ENCODE measurements at places on chromosomes 13 and 19.

DNA sequence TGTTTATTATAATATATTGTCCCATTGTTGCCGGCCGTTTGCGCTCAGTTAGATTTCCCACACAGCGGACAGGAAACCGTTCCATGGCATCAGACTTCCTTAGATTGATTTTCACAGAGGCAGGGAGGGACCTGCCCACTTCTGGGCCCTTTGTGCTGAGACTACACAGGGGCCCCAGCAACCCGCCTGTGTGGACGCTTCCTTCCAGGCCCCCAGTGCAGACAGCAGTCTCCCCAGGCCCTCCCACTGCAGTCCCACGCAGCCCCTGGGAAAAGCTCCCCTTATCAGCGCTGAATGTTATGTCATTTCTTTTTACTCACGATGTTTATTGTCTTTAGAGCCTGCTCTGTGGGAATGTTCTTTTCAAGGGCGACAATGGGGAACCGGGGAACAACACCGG is 351.7 kb upstream of the ARGLU1 start:
- no peak for DNase-seq

DNA sequence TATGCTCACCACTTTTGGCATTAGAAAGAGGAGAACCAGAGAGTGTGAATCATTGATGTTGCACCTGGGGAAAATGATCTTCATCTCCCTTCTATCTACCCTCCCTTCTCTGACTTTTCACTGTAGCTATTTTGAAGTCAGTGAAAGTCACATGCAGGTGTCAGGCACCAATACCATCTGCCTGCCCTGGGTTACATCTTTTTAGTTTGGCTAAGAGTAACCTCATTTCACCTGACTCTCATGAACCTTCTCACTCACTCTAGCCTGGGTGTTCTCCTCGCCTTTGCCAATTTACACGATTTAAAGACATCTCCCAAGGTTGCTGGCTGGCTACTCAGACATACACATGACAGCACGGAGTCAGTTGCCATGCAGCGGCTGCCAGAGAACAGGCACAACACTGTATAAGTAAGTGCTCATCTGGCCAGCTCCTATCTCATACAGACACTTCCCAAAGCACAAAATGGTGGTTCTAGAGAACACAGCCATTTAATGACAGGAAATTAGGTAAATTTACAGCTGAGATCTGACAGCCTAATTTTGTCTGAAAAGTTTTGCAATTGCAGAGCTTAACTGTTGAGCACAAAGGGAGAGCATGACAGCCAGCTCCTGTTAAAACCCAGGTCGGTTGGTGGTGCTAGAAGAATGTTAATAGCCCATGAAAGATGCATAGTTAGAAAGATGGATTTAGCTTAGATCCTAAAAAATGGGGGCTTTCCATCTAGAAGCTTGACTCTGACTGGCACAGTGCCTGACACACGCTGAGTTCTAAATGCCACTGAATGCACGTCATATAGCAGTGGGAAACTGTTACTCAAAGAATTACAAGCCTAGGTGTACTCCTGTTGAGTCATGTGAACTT is 32.5 kb downstream of the LCP1 start:
- DNase-seq: no peak

DNA sequence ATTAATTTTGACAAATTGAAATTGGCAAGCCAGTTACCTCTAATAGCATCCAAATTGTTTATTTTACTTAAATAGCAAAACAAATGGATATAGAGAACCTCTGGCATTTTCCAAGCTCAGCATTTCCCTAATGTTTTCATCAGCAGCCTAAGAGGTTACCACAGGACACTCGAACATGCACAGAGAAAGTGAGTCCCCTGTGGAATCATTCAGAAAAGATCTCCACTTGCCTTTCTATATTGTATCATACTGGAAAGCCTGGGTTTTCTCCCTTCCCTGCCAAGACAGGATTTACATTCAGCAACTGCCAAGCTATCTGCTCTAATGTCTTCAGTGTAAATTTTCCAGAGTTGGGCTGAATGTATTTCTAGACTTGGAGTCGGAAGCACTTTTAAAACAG is 188.9 kb downstream of the KCTD12 start:
- DNase-seq: no peak

GRCh38 chr13:20696073-20696472 is 7.4 kb upstream of the IL17D start:
- no peak for DNase-seq

GRCh38 chr19:35657904-35658700 is 8.2 kb upstream of the UPK1A start:
- DNase-seq: no peak

- no peak for DNase-seq
Observed at GRCh38 chr19:3019211-3019854, 9.7 kb downstream of the TLE2 start.

GRCh38 chr13:28342251-28342650 is 152.7 kb downstream of the FLT1 start:
- DNase-seq: no peak

- no peak for DNase-seq
Observed at GRCh38 chr13:77543711-77544110, 8.2 kb downstream of the SCEL start.

DNA sequence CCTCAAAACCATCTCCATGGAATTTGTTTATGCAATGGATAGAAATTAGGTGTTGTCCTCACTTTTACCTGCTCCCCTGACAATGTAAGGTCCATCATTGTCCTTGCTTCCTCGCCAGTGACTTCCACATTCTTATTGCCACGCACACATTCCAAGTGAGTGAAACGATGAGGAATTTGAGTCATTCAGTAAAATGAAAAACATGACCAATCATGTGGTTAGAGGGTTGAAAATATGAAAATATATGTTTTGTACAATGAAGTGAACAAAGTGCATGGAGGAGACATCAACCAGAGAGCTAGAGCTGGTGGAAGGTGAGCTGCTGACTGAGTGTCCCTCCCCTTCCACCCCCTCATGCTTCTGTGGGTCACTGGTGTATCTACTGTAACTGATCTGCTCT is 91.7 kb downstream of the ATP8A2 start:
- no peak for DNase-seq

GRCh38 chr19:57946316-57946715 is 1.2 kb downstream of the ZNF256 start:
- no peak for DNase-seq

DNA sequence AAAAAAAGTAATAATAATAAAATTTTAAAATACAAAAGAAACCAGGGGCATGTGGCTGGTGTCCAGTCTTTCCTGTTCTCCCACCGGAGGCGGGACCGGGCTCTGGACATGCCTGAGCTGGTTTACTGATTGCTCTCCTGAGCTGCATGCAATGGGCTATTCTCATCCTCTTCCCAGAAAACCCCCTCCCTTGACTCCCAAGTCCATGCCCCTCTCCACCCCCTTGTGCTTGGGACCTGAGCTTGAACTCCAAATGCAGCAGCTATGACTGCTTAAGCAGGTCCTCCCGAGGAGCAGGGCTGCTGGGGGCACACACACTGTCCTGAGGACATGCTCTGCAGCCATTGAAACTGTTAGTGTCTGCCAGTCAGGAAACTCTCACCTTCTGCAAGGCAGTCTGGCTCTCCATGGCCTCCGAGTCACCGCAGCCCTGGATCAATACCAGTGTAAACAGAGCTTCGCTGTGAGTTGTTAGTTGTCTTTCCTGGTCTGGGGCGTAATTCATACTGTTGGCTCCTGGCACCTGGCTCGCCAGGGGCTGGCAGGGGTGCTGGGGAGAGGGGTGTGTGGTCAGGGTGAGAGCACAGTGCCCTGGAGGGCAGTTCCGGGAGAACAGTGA is 41.6 kb upstream of the CHST8 start:
- no peak for DNase-seq

- DNase-seq: no peak
Observed at GRCh38 chr19:33316541-33317264, 14.4 kb upstream of the CEBPA start.

- DNase-seq: peak; percentile 58
Observed at GRCh38 chr13:99339736-99340397, 32.7 kb upstream of the GPR183 start.

DNA sequence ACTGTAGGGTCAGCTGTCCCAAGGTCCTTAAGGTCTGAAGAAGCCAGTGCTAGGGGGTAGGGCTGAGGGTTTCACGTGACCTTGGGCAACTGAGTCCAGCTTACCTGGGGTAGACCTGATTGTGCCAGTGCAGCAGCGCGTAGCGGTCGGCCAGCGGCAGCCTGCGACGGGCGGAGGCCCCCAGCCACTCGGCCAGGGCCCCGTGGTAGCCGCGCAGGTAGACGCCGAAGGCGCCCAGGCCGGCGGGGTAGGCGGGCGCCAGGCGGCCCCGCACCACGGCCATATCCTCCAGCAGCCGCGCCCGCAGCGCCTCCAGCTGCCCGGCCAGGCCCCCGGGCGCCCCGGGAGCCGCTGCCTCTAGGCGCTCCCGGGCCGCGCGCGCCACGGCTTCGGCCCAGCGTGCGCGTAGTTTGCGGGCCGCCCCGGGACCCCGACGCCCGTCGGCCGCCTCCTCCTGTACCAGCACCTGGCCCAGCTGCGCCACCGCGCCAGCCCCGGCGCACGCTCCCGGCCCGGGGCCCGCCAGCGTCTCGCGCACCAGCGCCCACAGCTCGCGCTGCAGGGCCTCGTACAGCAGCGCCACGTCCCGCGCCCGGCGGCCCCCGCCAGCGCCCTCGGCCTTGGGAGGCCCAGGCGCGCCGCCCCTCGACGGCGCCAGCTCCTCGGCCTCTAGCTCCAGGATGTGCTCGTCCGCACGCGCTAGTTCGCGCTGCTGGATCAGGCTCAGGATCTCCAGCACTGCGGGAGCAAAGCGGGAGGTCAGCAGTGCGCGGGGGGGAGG is 10.9 kb downstream of the EXOC3L2 start:
- no peak for DNase-seq

- DNase-seq: no peak
Observed at GRCh38 chr19:46442808-46443450, 14.2 kb upstream of the PNMA8C start.

- DNase-seq: no peak
Observed at GRCh38 chr13:96499656-96500055, 409.7 kb downstream of the HS6ST3 start.
